ENCODE measurements at places on chromosomes 13 and 19.

- no peak for DNase-seq
Measured at GRCh38 chr13:75986818-75987217, 350.7 kb downstream of the LMO7 start.

- peak; percentile 68 for DNase-seq
Measured at GRCh38 chr19:4815426-4816201, 15.9 kb downstream of the TICAM1 start.

DNA sequence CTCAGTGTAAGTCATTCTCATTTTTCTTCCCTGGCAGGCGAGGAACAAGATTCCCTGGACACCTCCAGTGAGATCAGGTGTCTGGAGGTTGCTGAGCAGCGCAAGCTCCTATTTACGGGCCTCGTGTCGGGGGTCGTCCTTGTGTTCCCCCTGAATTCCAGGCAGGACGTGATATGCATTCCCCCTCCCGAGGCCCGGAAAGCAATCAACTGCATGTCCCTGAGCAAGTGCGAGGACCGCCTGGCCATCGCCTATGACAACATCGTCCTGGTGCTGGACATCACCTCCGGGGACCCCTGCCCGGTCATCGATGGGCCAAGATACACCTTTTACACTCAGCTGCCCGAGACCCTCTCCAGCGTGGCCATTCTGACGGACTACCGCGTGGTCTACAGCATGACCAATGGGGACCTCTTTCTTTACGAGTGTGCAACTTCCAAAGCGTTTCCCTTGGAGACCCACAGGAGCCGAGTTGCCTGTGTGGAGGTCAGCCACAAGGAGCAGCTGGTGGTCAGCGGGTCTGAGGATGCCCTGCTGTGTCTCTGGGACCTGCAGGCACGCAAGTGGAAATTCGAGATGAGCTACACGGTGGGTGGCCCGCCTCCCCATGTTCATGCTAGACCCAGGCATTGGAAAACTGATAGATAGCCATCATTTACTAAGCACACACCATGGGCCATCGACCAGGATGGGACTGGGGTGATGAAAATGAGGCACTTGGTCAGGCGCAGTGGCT, 21.5 kb upstream of the SIN3B start:
- DNase-seq, result no peak

DNA sequence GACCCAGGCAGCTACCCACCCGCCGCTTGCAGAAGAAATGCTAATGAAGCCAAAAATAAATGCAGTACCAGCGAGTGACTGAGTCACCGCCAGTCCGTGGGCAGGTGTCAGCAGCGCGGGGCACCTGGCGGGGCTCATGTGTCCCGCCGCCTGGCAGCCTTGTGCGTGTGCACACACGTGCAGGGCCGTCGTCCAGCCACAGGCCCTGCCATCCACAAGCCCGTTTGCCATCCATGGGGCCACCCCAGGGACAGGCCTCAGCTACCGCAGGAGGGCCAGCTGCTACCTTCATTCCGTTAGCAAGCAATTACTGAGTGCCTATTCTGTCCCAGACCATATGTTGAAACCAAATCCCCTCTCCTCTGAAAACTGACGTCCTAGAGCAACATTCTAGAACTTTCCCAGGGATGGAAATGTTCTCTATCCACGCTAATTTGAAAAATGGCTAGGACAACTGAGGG, 20.5 kb downstream of the NCAN start:
- no peak for DNase-seq

DNA sequence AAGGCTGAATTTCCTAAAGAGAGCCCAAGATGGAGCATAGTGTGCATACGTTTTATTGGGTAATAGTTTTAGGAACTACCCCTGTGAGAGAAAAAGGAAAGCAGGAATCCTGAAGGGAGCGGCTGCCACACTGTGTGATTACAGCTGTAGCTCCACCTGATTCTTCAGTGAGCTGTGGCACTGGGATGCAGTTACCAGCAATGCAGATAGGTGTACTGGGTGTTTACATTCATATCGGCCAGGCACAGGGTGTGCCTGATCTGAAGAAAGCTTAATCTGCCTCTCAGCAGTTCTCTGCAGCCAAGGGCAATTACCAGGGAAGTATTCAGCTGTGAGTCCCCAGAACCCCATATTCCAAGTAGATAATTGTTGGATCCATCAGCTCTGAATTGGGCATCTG, 1541.8 kb downstream of the EFNB2 start:
- no peak for DNase-seq

DNA sequence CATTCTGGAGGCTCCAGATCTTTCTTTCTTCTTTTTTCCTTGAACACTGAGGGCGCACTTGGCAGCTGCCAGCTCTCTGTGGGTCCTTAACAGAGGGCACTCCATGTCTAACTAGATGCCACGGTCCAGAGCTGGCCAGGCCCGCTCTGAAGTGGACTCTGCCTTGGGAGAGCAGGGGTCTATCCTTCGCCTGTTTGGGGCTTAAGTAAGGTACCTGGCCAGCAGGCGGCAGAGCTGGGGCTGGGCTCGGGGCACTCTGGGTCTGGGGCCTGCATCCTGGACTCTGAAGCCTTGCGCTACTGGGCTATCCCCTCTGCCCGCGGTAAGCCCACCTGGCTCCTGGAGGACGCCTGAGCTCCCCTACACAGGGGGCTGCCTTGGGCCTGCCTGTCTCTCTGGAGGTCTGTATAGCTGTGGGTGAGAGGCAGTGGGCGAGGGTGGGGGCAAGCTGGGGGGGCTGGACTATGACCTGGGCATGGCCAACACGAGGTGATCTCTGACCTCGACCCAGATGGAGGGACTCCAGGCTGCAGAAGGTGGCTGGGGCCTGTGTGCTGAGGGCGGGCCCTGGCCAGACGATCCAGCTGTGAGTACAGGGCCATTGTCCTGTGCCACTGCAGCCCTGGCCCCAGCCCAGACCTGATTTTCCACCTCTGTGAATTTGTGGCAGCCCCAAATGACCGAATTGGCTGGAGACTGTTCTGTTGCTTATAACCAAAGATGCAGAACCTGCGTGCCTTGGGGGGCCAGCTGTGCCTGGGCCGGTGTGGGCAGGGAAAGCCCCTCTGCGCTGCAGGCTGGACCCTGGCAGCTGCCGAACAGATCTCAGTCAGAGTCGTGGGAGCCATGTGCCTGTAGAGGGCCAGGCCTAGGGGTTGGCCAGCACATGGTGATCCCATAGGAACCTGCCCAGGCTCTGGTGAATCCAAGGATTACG, 26.5 kb downstream of the CEBPG start:
- DNase-seq, result no peak

- no peak for DNase-seq
Measured at GRCh38 chr19:42363614-42364346, 26.3 kb downstream of the CNFN start.

DNA sequence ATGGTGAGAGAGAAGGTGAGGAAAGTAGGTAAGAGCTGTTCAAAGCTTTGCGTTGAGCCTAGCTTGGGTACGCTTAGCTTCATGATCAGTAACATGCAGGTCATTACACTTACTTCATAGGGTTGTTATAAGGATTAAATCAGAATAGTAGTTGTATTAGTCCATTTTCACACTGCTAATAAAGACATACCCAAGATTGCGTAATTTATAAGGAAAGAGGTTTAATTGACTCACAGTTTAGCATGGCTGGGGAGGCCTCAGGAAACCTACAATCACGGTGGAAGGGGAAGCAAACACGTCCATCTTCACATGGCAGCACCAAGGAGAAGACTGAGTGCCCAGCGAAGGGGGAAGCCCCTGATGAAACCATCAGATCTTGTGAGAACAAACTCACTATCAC, 21.9 kb downstream of the GPALPP1 start:
- no peak for DNase-seq

- peak; percentile 59 for DNase-seq
Measured at GRCh38 chr13:51844862-51845573, at the start of gene TMEM272. TSS of gene TMEM272 (minus strand) at chr13:51845177. CDS start at chr13:51838530, 6,647 bp downstream.

- DNase-seq, result no peak
Measured at GRCh38 chr19:43504426-43505185, at the start of gene PHLDB3. TSS of gene PHLDB3 (minus strand) at chr19:43504746. CDS start at chr19:43504118, 628 bp downstream.

DNA sequence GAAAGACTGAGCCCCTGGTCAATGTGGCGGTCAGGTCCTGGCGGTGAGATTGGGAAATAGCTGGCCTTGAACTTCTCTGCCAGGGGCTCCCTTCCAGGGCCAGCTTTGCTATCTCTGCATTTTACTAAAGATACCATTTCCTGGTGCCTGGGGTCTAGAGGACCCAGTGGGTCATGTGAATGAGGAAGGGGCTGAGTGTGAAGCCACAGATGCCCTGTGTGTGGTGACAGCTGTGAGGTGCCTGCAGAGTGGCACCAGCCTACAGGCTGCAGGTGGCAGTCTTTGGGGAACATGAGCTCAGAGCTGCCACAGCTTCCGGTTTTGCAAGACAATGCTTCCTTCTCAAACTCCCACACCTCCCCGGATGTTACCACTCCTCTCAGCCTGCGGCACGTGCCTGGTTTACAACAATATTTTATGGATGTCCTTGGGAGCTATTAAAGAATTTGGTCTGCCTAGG, 5.2 kb upstream of the MLNR start:
- DNase-seq, result no peak

DNA sequence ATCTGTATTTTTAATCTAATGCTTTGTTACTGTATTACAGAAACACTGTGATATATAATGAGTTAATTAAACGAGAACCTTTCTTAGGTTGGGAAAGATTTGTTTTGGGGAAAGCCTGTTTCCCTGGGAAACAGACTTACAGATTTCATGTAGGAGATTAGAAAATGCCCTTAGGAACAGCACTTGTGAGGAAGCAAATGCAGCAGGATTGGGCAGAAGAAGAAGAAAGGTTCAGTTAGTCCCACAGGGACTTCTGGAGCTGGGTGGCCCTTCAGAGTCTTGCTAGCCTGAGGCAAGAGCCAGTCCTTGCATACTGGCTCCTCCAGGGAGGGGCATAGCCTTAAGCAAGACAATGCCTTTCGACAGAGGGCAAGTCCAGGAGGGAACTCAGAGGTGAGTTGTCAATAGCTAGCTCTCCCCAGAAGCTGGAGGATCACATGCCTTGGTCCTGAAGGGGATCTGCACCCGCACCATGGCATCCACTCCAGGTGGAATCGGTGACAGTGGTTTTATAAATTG, 36.8 kb downstream of the N4BP2L1 start:
- DNase-seq, result no peak

DNA sequence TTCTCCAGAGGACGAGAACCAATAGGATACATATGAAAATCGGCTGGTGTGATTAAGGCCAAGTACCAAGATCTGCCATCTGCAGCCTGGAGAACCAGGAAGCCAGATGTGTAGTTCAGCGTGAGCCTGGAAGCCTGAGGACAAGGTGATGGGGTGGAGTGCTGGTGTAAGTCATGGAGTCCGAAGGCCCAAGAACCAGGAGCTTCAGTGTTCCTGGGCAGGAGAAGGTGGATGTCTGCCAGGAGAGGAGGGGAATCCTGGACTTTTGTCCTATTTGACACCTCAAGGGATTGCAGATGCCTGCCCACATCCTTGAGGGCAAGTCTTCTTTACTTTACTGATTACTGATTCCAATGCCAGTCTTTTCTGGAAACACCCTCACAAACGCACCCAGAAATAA, 71.5 kb downstream of the SPATA13 start:
- DNase-seq, result no peak

DNA sequence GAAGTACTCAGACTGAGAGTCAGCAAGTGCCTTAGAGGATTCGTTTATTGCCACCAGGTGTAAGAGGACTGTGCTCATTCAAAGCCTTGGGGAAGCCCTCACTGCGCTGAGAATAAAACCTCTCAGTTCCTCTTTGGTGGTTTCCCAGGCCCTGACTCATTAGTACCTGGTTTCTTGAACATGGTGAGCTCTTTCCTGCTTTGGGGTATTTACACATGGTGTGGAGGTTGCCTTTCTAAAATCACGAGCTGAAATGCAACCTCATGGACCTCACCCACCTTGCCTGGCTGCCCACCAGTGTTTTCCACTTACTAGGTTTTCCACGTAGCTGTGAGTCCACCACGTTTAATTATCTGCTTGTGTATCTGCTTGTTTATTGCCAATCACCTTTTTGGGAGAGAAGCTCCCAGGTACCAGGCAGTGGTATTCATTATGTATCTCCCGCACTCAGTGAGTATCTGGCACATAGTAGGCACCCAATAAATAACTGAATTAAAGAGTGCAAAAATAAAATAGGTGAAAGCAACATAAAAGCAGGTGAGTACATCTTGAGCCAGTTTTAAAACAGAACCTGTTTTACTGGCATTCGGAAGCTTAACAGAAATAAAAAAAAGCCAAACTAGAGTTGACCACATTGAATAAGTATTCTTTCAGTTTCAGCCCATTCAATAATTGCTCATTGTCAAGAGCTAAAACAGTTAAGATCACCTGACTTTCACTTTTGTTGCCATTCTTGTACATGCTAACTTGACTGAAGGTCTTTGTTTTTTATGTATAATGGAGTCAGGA, 533.0 kb downstream of the MYO16 start:
- peak; percentile 18 for DNase-seq

- no peak for DNase-seq
Measured at GRCh38 chr19:58516246-58516836, 3.3 kb downstream of the ZBTB45 start.

GRCh38 chr13:71643448-71643860, 223.6 kb downstream of the DACH1 start:
- no peak for DNase-seq

- no peak for DNase-seq
Measured at GRCh38 chr13:73334445-73334844, 275.6 kb downstream of the KLF5 start.

- no peak for DNase-seq
Measured at GRCh38 chr13:23572836-23573235, 2.6 kb downstream of the TNFRSF19 start.

Data from stimulated activated CD4-positive, alpha-beta T cell treated with anti-CD3 and anti-CD28 coated beads, Interleukin-15, amount 100 ng/mL, for 48 hours (primary cell).